C1 segment of cervical spinal cord (tissue), 14 donors: ENCODE measurements at places on chromosomes 5 and 9.

DNA sequence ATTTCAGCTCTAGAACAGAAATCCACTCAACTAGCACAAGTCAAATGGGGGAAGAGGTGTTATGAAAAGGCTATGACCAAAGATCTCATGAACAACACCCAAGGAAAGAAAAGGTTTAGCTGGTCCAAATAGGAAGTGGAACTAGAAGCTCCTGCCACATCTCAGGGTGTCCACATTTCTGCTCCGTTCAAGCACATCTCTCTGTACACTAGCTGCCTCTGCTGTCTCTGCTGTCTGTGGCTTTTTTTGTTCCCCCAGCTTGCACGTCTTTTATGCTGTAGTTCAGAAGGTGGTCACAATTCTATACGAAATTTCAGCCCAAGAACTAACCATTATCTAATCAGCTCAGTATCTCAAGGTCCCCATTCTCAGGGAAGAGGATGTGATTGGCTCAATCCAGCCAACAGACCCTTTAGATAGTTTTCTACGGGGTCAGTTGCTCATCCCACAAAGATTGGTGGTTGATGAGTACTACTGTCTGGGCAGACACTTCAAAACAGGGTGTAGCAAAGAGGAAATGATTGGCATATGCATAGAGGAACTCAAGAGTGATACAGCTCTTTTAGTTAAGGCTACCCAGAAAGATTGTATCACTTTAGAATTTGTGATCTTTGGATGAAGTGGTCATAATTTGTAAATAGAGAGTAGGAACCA lies 44.0 kb downstream of the FANCC start:
- no peak for DNase-seq

GRCh38 chr5:129361441-129362025 lies 98.6 kb upstream of the ADAMTS19 start:
- DNase-seq: no peak

- no peak for DNase-seq
Observed at GRCh38 chr5:108615216-108615615, 132.5 kb upstream of the FER start.

GRCh38 chr5:2901511-2901910 lies 150.0 kb upstream of the IRX2 start:
- no peak for DNase-seq

- DNase-seq: no peak
Observed at GRCh38 chr5:2187687-2188086, 305.0 kb upstream of the IRX4 start.

DNA sequence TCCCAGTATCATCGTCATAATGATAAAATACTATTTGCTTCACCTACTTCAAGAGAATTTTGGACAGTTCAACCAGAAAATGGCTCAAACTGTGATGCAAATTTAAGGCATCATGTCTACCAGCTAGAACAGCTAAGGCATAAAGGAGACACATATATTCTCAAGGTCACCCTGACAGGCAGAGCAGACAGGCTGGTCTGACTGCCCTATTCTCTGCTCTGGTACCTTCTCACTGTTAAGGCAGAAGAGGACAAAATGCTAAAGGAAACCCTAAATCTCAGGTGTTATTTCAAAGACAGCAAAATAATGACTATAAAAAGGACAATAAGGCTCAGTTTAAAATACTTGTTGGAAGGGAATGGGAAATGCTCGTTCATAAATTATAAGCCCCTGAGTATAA lies 87.2 kb downstream of the MRPS27 start:
- no peak for DNase-seq

GRCh38 chr9:90556897-90557675 lies 85.5 kb downstream of the DIRAS2 start:
- no peak for DNase-seq

GRCh38 chr9:107636571-107637381 lies 147.2 kb upstream of the KLF4 start:
- DNase-seq: no peak

- DNase-seq: no peak
Observed at GRCh38 chr9:120259100-120259499, 320.9 kb downstream of the CDK5RAP2 start.

GRCh38 chr9:26744191-26744965 lies 148.2 kb downstream of the CAAP1 start:
- no peak for DNase-seq

DNA sequence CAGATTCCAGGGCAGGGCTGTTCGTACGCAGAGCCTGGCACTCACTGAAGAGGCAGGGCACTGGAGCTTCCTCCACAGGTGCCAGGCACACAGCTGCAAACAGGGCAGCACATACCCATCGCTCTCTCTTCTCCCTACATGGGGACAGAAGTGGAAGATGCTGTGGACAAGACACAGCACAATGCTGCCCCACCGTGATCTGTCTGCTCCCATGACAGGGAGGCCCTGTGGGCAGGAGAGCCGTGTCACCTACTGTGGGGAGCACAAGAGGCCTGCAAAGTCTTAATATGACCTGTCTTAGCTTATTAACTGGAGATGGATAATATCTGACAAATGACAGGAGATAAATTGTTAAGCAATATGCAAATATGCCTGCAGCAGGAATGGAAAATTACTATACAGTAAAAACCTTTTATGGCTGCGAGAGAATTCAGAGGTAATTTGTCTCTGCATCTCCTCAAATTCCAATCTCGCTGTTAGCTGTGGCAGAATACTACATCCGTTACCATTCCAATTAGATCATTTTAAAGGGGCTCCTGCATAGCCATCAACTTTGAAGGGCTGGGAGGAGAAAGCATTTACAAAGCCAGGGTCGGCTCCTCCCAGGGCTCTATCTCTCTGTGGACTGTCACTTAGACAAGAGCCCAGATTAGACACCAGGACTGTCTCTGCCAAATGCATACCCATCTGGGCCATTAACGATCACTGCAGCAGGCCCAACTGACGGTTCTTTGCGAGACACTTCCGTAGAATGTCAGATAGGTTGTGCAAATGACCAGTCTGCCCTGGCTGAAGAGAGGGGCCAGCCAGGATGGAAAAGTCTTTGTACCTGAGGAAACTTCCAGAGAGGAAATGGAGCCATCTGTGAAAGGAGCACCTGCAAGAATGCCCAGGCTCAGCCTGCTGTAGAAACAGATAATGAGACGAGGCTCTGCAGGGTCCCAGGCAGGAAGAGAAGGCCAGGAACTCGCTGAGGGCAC lies 90.7 kb upstream of the FSTL4 start:
- DNase-seq: no peak
